ENCODE measurements at places on chromosomes 12 and 14. TPM values are rescaled to one million over a fixed set of nuclear protein-coding genes. Genes with fewer than 3 reads are reported as not detected.

- H3K4me1 ChIP-seq, result peaks cover 45% of the 10 kb centered on the region
- no peaks in the 10 kb centered on the region for H3K36me3 ChIP-seq
- peak overlapping the region; percentile 92 for H3K4me3 ChIP-seq
These were observed 1.4 kb downstream of the KTN1 start for GRCh38 chr14:55581342-55581771.

- no peak for DNase-seq
- H3K27me3 ChIP-seq, result no peaks in the 10 kb centered on the region
- H3K4me1 ChIP-seq, result peaks cover 58% of the 10 kb centered on the region
- no peaks in the 10 kb centered on the region for H3K36me3 ChIP-seq
- H3K27ac ChIP-seq, result peak overlapping the region; percentile 6
These were observed 56.5 kb downstream of the SUSD6 start for GRCh38 chr14:69667938-69668335.

FOXN4 gene
- not detected for total RNA-seq

GRCh38 chr14:96281486-96281885, 25.5 kb downstream of the BDKRB1 start:
- H3K27me3 ChIP-seq, result no peaks in the 10 kb centered on the region
- no peak overlapping the region for H3K27ac ChIP-seq
- DNase-seq, result no peak
- no peak overlapping the region for H3K4me3 ChIP-seq
- no peaks in the 10 kb centered on the region for H3K36me3 ChIP-seq

- no peaks in the 10 kb centered on the region for H3K27me3 ChIP-seq
- H3K27ac ChIP-seq, result peak within 1 kb of the TSS; percentile 97
- peak; percentile 75 for DNase-seq
- peak within 1 kb of the TSS; percentile 81 for H3K4me3 ChIP-seq
- H3K36me3 ChIP-seq, result no peaks in the 10 kb centered on the region
These were observed at the start of gene WSB2 for GRCh38 chr12:118061011-118061872. WSB2 (minus strand) TSS chr12:118061179; CDS start chr12:118061048, 131 bp downstream.

SLC4A8 gene
- 2.2 TPM for total RNA-seq

DDN gene
- total RNA-seq, result not detected

DNA sequence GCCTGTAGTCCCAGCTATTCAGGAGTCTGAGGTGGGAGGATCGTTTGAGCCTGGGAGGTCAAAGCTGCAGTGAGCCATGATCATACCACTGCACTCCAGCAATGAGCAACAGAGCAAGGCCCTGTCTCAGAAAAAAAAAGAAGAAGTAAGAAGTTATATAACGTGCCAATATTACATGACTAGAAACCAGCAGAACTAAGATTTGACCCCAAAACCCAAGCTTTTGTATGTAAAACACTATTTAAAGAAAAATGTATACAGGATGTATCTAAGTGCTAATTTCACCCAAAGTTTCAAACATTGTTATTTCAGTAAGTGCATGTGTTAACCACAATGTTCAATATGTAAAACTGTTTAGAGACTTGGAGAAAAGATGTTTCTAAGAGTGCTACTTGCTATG, 94.7 kb downstream of the SLC5A8 start:
- no peak overlapping the region for H3K27ac ChIP-seq
- DNase-seq, result no peak
- H3K4me1 ChIP-seq, result no peaks in the 10 kb centered on the region
- no peaks in the 10 kb centered on the region for H3K27me3 ChIP-seq
- no peak overlapping the region for H3K4me3 ChIP-seq
